ENCODE measurements at places on chromosomes 5 and 9. TPM values are rescaled to one million over a fixed set of nuclear protein-coding genes. Genes with fewer than 3 reads are reported as not detected.

DNA sequence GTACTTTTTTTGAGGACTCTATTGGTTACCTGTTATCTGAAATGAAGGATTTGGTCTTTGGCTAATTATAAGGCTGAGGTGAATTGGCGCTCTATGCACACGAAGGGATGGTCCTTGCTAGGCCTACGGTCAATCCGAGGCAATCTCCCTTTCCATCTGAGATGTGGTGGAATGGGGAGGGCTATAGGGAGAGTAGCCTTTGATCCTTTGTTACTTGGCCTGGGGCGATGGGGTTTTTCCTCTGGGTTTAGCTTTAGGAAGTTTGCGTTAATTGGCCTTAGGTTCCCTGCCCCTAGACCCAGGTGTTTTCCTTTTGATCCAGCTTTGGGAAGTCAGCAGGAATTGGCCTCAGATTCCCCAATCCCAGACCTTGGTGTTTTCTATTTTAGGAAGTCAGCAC lies 102.1 kb upstream of the C9orf72 start:
- no peak for DNase-seq

VCP gene
- 160 TPM for total RNA-seq

DNA sequence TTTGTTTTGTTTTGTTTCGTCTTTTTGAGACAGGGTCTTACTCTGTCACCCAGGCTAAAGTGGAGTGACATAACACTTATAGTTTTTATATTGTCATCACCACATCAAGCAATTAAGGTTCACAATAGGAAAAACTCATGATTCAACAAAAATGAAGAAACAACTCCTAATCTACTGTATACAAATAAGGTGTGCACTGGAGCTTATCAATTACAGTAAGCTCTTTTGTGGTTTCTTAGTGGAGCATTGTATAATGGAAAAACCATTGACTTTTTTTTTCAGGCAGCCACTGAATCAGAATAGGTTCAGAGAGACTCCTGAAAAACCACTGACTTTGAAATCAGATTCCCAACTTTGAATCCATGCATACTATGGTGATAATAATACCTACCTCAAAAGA lies 10.8 kb upstream of the PLIN2 start:
- no peak for DNase-seq

DNA sequence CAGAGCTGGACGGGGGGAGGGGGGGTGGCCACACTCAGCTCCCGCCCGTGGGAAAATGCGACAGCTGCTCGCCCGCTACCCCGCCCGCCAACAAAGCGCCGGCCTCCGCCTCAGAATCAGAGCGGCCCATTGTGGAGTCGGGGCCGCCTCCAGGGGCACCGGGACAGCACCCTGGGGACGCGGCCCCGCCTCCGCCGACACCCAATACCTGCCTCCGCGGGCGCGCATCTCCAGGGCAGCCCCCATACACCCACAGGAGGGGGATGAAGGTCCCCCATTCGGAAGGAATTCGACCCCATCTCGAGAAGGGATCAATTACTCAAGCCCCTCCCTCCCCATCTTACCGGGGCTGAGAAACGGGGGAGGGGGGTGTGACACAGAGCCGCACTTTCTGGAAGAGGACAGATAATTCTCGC lies 1.3 kb downstream of the NOTCH1 start:
- no peak for DNase-seq

POLR3G gene
- 1.1 TPM for total RNA-seq

- no peak for DNase-seq
These were observed 126.2 kb downstream of the BASP1 start for GRCh38 chr5:17343675-17344074.

GRCh38 chr5:6118691-6119090 lies 259.7 kb downstream of the MED10 start:
- DNase-seq: no peak

SH2D3C gene
- total RNA-seq: 4.8 TPM

- no peak for DNase-seq
These were observed 11.3 kb upstream of the IL6ST start for GRCh38 chr5:56006094-56006493.

DNM1 gene
- total RNA-seq: 1.9 TPM

DNA sequence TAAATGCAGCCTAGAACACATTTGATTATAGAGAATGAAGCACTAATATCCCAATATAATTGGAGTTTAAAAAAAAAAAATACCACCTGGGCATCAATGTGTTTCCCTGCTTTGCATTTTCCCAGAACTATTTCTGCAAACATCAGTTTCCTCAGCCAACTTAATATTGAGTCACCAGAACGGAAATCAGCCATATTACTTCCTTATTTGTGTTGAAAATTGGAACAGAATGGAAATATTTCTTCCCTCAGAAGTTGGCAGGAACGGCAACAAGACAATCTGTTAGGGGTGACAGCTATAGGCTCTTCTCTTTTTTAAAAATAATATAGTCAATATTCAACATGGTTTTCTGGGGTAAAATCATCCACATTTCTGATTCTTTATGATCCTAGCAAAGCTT lies 4.0 kb downstream of the MFAP3 start:
- no peak for DNase-seq

DNA sequence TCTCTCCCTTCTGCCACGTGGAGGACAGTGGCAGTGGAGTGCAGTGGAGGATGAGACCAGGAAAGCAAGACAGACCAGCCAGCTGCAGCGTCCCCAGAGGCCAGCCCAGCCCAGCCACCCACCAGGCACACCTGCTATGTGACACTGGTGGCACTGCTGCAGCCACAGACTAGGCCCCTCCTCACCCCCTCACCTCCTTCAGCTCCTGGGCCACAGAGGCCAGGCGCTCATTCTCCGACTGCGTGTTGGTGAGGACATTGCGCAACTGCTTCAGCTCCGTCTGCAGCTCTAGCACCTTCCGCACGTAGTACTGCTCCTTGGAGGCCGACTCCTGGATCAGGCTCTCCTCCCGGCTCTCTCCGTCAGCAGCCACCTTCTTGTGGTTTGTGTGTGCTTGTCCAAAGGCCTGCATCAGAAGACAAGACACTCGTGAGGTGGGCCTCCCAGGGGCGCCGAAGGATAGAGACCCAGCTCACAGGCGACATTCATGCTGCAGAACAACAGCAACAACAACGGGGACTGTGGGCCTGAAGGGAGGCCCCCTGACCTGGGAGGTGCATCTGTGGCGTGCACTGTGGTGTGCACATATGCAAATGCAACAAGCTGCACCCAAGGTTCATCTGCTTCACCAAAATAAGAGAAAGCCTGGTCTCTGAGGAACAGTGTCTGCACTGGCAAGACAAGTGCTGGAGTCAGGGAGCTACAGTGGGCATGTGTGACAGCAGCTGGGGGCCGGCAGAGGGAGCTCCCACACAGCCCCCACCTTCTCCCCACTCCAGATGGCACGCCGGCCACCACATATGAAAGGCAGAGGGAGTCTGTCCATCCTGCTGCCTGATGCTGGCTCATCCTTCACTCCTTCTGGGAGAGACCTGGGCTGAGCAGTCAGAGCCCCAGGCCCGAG lies 35.5 kb downstream of the BICD2 start:
- DNase-seq: no peak

LRRC19 gene
- total RNA-seq: not detected

DNA sequence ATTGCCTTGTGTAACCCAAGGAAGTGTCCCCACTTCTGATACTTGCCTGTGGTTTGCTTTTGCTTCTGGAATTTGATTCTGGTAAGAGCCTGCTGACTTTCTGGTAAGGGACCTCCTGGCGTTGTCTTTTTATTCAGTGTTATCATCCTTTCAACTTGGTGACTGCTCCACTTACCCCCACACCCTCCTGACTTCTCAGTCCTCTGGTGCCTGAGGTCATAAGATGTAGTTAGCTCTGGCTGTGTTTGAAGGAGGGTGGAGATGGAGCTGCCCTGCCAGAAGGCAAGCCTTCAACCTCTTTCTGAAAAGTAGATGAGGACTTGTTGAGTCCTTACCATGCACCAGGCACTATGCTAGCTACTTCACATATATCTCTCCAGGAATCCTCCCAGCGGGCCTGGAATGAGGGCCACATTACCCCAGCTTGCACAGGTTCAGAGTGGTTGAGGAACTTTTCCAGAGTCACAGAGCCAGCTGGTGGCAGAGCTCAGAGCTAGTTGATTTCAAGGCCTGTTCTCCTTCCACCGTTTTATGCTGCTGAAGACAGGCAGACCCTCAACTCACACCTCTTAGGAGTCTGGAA lies 45.2 kb upstream of the PITX1 start:
- DNase-seq: no peak

GRCh38 chr9:134897584-134898170 lies 17.1 kb downstream of the FCN2 start:
- DNase-seq: no peak

RC3H2 gene
- 27.6 TPM for total RNA-seq

GRCh38 chr5:40838086-40838485 lies 3.1 kb upstream of the RPL37 start:
- no peak for DNase-seq

TMC1 gene
- total RNA-seq: 1.5 TPM

PCDHA11 gene
- under 0.01 TPM for total RNA-seq

- DNase-seq: no peak
These were observed 537.6 kb upstream of the TYRP1 start for GRCh38 chr9:12155401-12156134.

CSF2 gene
- total RNA-seq: not detected

DNA sequence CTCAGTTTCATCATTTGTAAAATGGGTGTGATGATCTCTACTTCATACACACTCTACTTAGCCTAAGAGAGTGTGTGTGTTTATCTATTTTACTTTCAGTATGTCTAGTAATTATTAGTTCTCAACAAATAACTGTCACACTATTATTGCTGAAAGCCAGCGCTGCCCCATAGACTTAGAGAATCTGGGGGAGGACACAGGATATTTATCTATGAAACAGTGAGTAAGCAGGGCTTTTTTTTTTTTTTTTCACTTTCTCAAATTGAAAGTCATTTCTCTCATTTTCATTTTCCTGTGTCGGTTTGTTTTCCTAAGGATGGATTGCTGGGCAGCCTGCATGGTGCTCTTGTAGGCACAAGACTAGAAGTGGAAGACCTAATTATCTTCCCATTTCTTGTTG lies 248.4 kb upstream of the RPS23 start:
- DNase-seq: no peak

- DNase-seq: no peak
These were observed 204.9 kb upstream of the NREP start for GRCh38 chr5:111961862-111962261.

- no peak for DNase-seq
These were observed 15.6 kb upstream of the EPB41L4A start for GRCh38 chr5:112434641-112435040.

Data from esophagus squamous epithelium (tissue), 5 donors.